ENCODE measurements at places on chromosomes 1 and 21. TPM values are rescaled to one million over a fixed set of nuclear protein-coding genes. Genes with fewer than 3 reads are reported as not detected.
A peak's percentile ranks its signal among the peaks of the same experiment; 100 is the strongest.

GRCh38 chr1:192343344-192343743 lies 26.6 kb downstream of the RGS21 start:
- H3K36me3 ChIP-seq, result no peaks in the 10 kb centered on the region
- DNase-seq, result no peak
- H3K4me3 ChIP-seq, result no peak overlapping the region
- no peaks in the 10 kb centered on the region for H3K4me1 ChIP-seq
- H3K27ac ChIP-seq, result no peak overlapping the region

- DNase-seq, result no peak
- no peak overlapping the region for H3K4me3 ChIP-seq
- no peaks in the 10 kb centered on the region for H3K27me3 ChIP-seq
- no peak overlapping the region for H3K27ac ChIP-seq
- H3K4me1 ChIP-seq, result no peaks in the 10 kb centered on the region
- H3K36me3 ChIP-seq, result no peaks in the 10 kb centered on the region
These were observed 31.1 kb downstream of the PROK1 start for GRCh38 chr1:110481968-110482623.

DNA sequence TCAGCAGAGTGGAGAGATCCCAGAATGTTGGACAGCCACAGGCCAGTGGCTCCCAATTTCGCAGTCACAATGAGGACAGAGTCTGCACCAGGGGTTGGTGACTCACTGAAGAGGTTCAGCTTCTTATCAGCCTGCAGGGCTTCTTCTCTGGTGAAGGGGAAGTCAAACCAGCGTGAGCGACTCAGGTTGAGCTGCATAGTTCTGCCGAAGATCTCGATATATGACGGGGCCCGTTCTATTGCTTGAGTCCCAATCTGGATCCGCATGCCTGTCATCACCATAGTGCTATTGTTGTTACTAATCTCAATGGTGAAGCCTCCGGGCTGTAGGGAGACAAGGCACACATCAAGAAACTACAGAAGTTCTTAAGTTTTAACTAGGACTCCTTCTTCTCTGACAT lies 58.5 kb downstream of the UBR4 start:
- no peak for DNase-seq
- no peak overlapping the region for H3K27ac ChIP-seq
- no peak overlapping the region for H3K4me3 ChIP-seq
- peaks cover 100% of the 10 kb centered on the region for H3K36me3 ChIP-seq
- H3K27me3 ChIP-seq, result no peaks in the 10 kb centered on the region

GRCh38 chr21:18356801-18357200 lies 46.8 kb downstream of the TMPRSS15 start:
- no peaks in the 10 kb centered on the region for H3K27me3 ChIP-seq
- no peaks in the 10 kb centered on the region for H3K36me3 ChIP-seq
- H3K4me3 ChIP-seq, result no peak overlapping the region
- no peak for DNase-seq
- no peak overlapping the region for H3K27ac ChIP-seq

DNA sequence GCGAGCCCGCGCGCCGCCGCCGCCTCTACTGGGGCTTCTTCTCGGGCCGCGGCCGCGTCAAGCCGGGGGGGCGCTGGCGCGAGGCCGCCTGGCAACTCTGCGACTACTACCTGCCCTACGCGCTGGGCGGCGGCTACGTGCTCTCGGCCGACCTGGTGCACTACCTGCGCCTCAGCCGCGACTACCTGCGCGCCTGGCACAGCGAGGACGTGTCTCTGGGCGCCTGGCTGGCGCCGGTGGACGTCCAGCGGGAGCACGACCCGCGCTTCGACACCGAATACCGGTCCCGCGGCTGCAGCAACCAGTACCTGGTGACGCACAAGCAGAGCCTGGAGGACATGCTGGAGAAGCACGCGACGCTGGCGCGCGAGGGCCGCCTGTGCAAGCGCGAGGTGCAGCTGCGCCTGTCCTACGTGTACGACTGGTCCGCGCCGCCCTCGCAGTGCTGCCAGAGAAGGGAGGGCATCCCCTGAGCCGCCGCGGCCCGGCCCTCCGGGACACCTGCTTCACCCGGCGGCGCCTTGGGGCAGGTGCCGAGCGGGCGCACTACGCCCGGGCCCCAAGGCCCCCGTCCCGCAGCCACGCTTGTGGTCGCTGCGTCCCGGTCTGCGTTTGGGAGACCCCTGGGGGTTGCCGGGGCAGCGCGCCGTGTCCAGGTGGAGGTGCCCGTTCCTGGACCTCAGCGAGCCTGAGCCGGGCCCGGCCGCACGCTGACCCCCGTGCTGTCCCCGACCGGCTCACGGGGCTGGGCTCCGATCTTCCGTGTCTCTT lies 944 bp downstream of the B3GALT6 start:
- no peak overlapping the region for H3K27ac ChIP-seq
- peaks cover 20% of the 10 kb centered on the region for H3K4me1 ChIP-seq
- peaks cover 8% of the 10 kb centered on the region for H3K36me3 ChIP-seq
- DNase-seq, result no peak

DNA sequence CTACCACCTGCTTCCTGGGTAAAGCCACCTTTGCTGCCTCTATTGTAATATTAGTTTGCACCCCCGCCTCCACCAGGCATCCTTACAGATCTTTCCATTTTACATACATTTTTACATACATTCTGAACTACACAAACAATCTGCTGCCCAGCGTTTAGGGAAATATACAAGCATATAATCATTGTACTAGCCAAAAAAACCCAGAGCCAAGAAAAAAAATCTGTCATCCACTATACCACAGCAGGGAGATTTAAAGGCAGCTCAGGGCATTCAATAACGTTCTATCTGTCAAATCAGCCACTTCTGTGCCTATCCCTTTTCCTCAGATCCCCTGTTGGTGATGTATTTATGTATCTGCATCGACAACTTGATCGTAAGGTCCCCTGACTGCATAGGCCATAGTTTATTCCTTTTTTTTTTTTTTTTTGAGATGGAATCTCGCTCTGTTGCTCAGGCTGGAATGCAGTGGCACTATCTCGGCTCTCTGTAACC lies 43.0 kb downstream of the GNG12 start:
- no peak for DNase-seq
- H3K4me3 ChIP-seq, result no peak overlapping the region
- H3K27me3 ChIP-seq, result no peaks in the 10 kb centered on the region
- peak overlapping the region; percentile 6 for H3K27ac ChIP-seq
- peaks cover 80% of the 10 kb centered on the region for H3K4me1 ChIP-seq
- H3K36me3 ChIP-seq, result no peaks in the 10 kb centered on the region

DNA sequence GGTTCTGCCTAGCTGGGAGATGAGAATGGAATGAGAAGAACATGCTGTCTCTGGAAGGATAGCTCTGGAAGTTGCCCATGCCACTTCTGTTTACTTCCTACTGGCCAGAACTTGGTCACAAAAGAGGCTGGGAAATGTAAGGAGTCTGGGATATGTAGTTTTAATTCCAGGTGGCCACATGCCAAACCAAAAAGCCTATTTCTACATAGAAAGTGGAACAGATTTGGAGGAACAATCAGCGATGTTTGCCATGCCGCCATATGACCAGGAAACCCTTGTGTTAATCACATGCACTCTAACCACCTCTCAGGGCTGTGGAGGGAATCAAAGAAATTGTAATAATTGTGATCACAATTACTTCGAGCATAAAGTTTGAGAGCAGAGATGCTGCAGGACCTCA lies 10.0 kb upstream of the OLIG2 start:
- peaks cover 18% of the 10 kb centered on the region for H3K27me3 ChIP-seq
- H3K27ac ChIP-seq, result no peak overlapping the region
- DNase-seq, result no peak
- H3K4me3 ChIP-seq, result no peak overlapping the region
- no peaks in the 10 kb centered on the region for H3K36me3 ChIP-seq
- no peaks in the 10 kb centered on the region for H3K4me1 ChIP-seq

GRCh38 chr1:175885326-175885725 lies 141.9 kb upstream of the TNR start:
- no peak overlapping the region for H3K27ac ChIP-seq
- no peaks in the 10 kb centered on the region for H3K36me3 ChIP-seq
- DNase-seq, result no peak
- no peaks in the 10 kb centered on the region for H3K27me3 ChIP-seq
- no peak overlapping the region for H3K4me3 ChIP-seq

GRCh38 chr1:86035101-86035500 lies 121.5 kb downstream of the COL24A1 start:
- H3K36me3 ChIP-seq, result no peaks in the 10 kb centered on the region
- no peak for DNase-seq
- H3K4me3 ChIP-seq, result no peak overlapping the region
- no peaks in the 10 kb centered on the region for H3K27me3 ChIP-seq
- no peak overlapping the region for H3K27ac ChIP-seq

- no peaks in the 10 kb centered on the region for H3K4me1 ChIP-seq
- DNase-seq, result no peak
- no peaks in the 10 kb centered on the region for H3K27me3 ChIP-seq
- no peak overlapping the region for H3K4me3 ChIP-seq
- no peak overlapping the region for H3K27ac ChIP-seq
These were observed 172.6 kb upstream of the HMCN1 start for GRCh38 chr1:185561629-185562028.

Gene MTMR11
- 3.1 TPM for total RNA-seq

Gene PTGER3
- 2.3 TPM for total RNA-seq

Gene BTG3
- 56.0 TPM for total RNA-seq

Gene CR1L
- not detected for total RNA-seq
